GM18507 (cell line): ENCODE measurements at places on chromosomes 2 and 18.

DNA sequence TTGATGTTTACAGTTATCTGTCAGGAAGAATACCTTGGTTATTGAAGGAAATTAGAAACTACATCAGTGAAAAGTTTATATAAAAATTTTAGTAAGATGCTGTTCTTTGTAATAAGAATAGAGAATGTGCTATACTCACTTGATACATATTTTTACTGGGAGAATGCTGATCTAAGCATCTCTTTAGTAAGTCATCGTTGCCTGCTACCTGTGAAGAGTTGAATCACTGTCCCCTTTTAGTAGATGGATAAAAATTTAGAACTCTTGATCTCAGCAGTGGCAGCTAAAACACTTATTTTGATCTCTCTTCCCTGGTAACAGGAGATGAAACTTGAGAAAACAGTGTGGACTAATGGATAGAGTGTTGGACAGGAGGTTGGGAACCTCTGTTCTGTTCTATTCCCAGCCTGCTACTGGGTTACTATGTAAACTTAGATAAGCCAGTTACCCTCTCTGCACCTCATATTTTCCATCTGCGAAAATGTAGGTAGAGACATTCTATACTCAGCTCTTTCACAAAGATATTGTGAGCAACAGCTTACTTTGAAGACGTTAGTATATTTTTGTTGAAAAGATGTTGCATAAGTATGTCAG is 100.3 kb downstream of the FEZ2 start:
- no peak for DNase-seq

- no peak for DNase-seq
Observed at GRCh38 chr18:13606604-13607254, 119.6 kb downstream of the FAM210A start.

- no peak for DNase-seq
Observed at GRCh38 chr2:236782938-236783337, 213.3 kb downstream of the ACKR3 start.

GRCh38 chr2:85231952-85232351 is 95.8 kb downstream of the TGOLN2 start:
- DNase-seq: no peak

- DNase-seq: no peak
Observed at GRCh38 chr2:182868054-182868796, 1.8 kb upstream of the FRZB start.

GRCh38 chr18:58788470-58788869 is 76.2 kb upstream of the ZNF532 start:
- no peak for DNase-seq

- no peak for DNase-seq
Observed at GRCh38 chr18:42706618-42707017, 408.9 kb downstream of the RIT2 start.

DNA sequence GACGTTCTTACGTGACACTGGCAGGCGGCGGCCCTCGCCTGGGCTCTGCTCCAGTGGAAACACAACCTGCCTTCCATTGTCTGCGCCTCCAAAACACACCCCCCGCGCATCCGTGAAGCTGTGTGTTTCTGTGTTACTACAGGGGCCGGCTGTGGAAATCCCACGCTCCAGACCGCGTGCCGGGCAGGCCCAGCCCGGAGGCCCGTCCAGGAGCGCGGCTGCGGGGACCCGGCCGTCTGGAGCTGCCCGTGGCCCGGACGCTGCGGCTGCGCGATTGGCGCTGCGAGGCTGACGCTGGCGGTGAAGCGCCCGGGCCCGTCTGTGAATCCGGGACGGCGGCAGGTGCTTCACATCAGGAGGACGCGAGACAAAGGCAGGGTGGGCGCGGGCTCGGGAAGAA is 670.3 kb upstream of the SALL3 start:
- DNase-seq: no peak

DNA sequence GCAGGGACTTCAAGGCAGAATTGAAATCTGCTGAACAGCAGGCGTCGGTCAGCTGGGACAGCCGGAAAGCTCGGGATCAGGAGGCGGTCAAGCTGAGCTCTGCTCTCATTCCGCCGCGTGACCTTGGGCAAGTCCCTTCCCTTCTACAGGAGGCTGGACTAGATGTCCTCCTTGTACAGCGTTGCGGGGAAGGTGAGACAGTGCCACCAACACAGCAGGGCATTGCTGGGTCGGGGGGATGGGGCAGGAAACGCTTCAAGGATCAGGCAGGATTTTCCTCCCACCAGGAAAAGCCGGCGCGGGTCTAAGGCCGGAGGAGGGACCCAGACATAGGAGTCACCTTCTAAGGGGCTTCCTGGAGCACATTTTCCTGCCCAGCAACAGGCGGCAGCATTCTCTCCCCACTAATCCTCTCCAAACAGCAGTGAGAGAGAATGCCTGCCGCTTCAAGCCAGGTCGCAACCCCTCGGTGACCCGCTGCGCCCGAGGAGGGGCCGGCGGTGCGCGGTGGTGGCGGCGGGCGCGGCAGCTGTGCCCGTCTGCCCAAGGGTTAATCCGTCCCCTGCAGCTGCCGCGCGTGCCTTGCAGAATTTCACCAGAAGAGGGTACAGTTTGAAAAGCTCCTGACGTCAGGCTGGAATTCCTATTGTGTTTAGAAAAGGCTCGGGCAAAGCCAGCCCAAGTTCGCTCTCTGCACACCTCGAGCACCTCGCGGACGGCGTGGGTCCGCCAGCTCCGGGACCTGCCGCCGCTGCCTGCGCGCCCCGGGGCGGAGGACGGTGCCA is at the start of gene KCNF1:
TSS of gene KCNF1 (plus strand) at position 644 of the 785 bp plus-strand sequence. CDS start 493 bp downstream, outside the sequence.
- no peak for DNase-seq

- DNase-seq: no peak
Observed at GRCh38 chr18:69495841-69496533, 95.3 kb downstream of the DOK6 start.

DNA sequence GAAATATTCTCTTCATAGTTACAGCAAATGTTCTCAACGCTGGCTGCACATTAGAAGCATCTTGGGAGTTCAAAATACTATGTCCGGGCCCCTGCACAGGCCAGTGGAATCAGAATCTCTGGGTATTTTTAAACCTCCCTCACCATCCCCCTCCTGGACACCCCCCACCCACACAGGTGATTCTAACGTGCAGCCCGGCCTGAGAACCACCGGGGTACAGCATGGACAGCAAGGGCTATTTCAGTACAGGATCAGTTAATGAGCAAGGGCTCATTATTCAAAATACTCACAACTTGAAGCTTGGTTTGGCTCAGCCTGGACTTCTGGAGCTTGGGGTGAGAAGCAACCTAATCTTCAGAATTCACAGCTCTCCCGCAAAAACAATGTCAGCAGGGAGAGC is 31.4 kb downstream of the INO80C start:
- DNase-seq: no peak

- no peak for DNase-seq
Observed at GRCh38 chr2:118974103-118974993, 32.4 kb downstream of the MARCO start.

DNA sequence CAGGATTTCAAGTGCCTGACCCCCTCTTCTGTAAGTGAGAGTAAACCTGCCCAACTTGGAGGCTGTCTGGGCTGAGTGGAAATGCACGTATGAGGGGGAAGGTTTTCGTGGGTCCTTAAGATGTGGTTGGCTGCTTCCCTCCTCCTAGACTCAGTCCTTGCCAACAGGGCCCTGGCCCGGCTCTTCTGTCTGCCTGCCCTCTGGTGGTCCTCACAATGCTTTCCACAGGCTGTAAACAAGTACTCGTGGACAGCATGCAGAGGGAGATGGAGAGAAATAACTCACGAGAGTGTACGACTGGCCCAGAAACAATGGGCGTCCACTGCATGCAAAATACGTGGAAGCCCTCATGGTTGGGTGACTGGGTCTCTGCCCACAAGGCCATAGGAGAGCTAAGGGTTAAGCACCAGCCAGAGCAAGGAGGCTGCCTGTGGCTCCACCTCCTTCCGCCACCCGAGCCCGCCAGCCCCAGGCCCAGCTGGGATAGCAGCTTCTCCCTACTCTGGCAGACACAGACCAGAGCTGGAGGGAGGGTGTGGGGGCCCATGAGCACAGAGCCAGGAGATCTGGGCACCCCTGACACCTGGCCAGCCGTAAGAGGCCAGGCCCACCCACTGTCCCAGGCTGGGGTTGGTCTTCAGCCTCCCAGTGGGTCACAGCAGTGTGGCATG is 17.0 kb upstream of the ARHGEF4 start:
- no peak for DNase-seq

DNA sequence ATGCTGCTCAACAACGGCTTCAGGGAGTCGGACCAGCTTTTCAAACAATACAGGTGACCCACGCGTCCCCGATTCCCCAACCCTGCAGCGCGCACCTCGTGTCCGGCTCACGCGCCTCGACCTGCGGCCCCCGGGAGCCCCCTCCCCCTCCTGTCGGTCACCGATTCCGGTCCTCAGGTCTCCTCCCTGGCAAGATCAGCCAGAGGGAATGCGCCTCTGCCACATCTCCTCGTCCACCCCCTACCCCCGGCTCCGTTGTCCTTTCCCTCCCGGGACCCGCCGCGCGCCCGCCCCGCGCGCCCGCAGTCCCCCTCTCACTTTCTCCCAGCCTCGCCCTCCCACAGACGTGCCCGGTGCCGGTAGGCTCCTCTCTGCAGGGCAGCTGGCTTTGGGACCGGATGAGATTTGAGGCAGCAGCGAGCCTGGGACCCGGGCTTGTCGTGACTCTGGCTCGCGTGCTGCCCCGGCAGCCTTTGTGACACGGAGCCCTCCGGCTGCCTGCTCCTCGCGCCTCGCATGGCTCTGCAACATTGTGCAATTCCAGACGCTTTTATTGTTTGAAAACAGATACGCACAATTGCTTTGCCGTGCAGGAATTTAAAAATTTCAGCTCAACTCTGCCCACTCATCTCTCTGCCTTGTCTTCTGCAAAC is 558 bp downstream of the TTC39C start:
- DNase-seq: no peak

GRCh38 chr2:171792886-171793580 is 101.0 kb downstream of the SLC25A12 start:
- DNase-seq: no peak

DNA sequence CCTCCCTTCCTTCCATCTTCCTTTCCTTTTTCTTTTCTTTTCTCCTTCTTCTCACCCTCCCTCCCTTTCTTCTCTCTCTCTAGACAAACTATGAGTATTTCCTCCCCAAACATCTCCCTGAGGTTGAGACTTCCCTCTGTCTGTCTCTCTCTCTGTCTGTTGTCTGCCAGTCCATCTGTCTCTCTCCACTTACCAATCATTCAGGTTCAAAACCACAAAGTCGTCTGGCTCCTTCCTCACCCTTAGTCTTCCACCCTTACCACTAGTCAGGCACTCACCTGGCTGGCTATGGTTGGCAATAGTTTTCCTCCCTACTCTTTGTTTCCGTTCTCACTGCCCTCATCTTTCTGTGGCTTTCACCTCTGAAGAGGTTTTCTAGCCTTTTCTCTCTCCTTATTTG is 12.9 kb downstream of the CCL20 start:
- DNase-seq: no peak

DNA sequence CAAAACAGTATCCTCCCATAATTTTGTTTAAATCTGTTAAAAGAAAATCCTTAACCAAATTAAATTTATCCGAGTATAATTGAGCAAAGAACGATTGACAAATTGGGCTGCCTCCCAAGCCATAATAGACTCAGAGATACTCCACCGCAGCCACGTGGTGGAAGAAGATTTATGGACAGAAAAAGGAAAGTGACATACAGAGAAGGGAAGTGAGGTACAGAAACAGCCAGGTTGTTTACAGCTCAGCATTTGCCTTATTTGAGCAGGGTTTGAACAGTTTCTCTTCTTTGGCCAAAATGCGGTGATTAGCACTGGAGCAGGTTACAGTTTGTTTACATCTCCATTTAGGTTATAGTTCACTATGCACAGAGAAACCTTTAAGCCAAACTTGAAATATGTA is 60.8 kb downstream of the KYNU start:
- no peak for DNase-seq

GRCh38 chr2:133489146-133489545 is 79.1 kb downstream of the NCKAP5 start:
- no peak for DNase-seq

GRCh38 chr2:88144271-88144670 is 16.4 kb upstream of the FABP1 start:
- DNase-seq: no peak

GRCh38 chr2:191245869-191246531 is 796 bp downstream of the MYO1B start:
- DNase-seq: no peak

DNA sequence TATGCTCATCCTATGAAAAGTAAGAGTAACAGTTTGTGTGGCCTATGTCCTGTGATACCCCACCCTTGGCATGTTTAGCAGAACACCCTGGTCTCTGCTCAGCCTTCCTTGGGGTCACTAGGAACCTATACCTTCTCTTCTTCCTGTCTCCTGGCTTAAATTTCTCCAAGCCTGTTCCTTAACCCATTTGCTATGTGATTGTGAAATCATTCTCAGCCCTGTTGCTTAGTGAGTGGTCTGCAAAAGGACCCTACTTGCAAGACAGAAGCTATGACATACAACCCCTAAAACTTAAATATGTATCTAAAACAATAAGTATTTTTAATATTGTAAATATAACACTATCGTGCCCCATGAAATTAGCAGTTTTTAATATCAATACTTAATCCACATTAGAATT is 524.7 kb downstream of the PARD3B start:
- no peak for DNase-seq

DNA sequence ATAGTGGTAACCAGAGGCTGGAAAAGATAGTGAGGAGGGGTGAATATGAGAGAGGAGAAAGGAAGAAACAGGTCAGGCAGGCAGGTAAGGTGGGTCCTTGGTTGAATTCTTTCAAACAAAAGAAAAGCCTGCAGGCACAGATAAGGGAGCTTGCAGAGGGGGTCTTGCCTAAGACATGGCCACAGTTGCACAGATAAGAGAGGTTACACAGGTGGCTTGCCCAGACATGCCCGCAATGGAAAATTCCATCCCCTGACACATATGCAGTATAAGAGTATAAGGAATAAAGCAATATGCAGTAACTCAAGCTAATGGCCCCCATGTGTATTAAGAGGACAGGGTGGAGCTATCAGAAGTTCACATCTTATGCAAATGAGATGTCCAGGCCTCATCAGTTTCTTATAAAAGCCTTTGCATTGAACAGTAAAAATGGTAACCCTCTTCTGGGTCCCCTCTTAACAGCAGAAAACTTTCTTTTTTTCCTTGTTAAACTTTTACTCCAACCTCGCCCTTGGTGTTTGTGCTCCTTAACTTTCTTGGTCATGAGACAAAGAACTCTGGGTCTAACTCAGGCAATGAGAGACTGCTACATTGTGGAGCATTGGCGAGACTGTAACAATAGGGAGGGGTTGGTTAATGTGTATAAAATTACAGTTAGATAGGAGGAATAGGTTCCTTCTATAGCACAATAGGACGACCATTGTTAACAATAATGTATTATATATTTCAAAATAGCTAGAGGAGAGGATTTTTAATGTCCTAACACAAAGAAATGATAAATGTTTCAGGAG is 764.6 kb downstream of the TSN start:
- DNase-seq: no peak

DNA sequence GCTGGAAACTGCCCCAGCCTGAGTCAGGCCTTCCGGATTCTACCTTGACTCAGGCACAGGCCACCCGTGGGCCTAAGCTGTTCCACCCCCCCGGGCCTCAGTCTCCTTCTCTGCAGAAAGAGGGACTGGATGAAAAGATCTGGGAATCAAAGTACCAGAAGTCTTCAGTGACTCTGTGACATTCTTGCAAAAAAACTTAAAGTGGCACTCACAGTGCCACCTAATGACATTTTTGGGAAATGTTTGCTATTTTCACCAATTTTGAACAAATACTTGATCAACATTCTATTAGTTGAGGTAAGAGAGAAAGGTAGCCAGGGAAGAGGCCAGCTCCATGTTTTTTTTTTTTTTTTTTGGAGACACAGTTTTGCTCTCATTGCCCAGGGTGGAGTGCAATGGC is 48.3 kb upstream of the ACAA2 start:
- no peak for DNase-seq

- DNase-seq: no peak
Observed at GRCh38 chr18:25604894-25605597, 253.1 kb upstream of the ZNF521 start.
